ENCODE measurements at places on chromosomes 7 and 10. TPM values are rescaled to one million over a fixed set of nuclear protein-coding genes. Genes with fewer than 3 reads are reported as not detected.

The SPDYE16 gene
- not detected for total RNA-seq

The AKR1D1 gene
- not detected for total RNA-seq

The PIK3AP1 gene
- total RNA-seq = 8.9 TPM

The FEZF1 gene
- not detected for total RNA-seq

The FAM24B gene
- total RNA-seq = 14.6 TPM

DNA sequence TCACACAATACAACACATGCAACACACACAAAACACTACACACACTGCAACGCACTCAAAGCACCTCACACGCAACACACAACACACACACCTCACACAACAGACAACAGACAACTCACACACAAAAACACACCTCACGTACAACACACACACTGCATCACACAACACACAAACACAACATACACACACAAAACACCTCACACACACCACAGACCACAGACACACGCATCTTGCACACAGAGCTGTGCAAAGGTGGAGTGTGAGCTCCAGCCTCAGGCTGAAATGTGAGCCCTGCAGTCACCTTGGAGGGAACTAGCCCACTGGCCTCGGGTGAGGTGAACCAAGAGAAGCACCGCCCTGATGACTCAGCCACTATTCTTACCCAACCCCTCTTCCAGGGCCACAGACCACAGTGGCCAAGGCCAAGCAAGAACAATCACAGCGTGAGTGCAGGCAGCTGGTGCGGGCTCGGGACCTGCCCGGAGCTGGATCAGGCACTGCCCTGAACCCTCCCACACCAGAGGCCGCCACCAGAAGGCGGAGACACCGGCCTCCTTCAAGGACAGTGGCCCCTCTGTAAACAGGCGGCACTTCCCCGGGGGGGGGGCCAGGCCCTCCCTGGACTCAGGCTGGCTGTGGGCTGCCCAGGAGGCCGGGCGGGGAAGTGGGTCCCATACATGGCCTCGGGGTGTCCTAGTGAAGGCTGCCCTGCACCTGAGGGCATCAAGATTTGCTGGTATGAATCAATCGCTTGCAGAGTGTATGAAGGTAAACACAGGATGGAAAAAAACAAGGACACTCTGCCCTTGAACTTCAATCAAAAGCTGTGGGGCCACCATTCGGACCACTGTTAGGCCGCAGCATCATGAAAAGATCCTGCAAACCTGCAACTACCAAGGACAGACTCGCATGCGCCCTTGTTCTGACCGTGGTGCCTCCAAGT lies 106.7 kb downstream of the TNS3 start:
- peak; percentile 97 for DNase-seq

GRCh38 chr10:110005719-110006118 lies 2.1 kb upstream of the ADD3 start:
- DNase-seq = peak; percentile 47

DNA sequence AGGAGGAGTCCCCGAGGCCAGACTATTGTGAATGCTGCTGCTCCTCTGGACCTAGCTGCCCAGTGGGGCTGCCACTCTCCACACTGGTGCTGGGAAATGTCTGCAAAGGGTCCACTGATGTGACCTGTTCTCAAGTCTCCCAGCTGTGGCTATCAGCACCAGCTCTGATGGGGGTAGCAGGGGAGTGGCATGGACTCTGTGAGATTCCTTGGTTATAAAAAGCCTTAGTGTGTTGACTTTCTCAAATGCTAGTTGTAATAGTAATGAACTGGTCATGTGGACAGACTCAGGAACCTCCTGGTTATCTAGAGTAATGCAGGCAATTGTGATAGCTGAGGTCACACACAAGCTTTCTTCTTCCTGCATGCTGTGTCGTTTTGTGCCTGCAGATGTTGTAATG lies 34.1 kb upstream of the ARMC3 start:
- DNase-seq = no peak

GRCh38 chr10:49368256-49368655 lies 27.6 kb downstream of the DRGX start:
- no peak for DNase-seq

DNA sequence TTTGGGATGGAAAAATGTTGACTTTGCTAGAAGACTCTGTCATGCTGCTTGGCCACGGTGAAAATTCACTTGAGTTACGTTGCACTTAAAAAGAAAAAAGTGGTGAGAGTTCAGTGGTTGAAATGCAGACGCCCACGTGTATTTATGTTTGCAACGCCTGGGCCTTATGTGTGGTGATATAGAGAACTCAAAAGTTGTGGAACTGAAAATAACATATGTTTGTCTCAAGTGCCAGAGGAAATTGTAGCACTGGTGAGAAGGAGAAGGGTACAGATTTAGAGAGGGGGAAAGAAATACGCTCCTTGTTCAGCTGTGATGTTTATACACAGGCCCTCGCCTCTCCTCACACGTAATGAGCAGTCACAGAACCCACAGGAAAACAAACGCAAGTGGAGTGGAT lies 73.6 kb downstream of the EMX2 start:
- no peak for DNase-seq

GRCh38 chr10:133526957-133527588 lies at the start of gene CYP2E1:
CYP2E1 (plus strand) TSS chr10:133527363; CDS start chr10:133527396, 33 bp downstream.
- DNase-seq = no peak

DNA sequence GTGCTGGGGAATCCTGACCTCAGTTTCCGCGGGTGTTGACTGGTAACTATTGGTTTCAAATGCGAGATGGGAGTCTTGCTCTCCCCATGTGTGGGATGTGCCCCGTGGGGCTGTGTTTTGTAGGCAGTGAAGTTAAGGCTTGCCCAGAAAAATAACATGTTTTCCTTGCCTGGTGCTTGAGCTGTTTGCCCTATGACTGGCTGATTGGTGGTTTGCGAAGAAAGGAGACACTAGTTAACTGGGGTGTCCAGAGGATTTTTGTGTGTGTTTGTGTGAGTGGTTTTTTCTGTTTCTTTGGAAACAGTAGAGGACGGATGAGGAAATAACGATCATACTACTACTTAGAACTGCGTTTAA lies 61.9 kb downstream of the CREB5 start:
- DNase-seq = no peak

GRCh38 chr10:89032141-89032891 lies 41.7 kb downstream of the FAS start:
- peak; percentile 74 for DNase-seq

DNA sequence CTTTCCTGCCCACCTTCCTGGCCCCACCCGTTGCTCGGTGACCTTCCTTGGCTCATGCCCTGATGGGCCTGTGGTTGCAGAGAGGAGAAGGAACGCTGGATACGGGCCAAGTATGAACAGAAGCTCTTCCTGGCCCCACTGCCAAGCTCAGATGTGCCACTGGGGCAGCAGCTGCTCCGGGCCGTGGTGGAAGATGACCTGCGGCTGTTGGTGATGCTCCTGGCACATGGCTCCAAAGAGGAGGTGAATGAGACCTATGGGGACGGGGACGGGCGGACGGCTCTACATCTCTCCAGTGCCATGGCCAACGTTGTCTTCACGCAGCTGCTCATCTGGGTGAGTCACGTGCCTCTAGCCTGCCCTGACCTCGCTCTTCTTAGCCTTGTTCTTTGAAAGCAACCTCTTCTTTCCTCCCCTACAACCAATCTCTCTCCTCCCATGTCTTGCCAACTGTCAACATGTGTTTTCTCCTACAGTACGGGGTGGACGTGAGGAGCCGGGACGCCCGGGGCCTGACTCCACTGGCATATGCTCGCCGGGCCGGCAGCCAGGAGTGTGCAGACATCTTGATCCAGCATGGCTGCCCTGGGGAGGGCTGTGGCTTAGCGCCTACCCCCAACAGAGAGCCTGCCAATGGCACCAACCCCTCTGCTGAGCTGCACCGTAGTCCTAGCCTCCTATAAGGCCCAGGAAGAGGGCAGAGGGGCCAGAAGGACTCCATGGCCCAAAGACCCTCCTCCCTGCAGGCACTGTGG lies 24.1 kb downstream of the GBX1 start:
- no peak for DNase-seq

DNA sequence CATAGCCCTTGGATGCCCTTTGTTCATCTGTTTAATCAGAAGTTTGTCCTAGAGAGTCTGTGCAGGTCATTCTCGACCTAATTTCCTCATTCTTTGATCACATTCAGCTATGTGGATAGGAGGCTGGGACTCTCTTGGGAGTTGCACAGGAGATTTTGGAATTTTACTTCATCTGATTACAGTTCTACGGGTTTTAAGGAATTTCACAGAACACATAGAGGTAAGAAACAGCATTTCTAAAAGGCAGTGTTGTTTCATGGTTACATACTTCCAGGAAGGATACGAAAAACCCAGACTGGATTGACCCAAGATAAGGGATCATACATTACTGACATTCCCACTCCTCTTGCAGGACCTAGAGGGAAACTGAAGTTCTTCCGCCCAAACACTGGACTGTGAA lies 45.9 kb downstream of the GATA3 start:
- DNase-seq = no peak

Measured in kidney epithelial cell (primary cell).